ENCODE measurements at places on chromosomes 2 and 18. TPM values are rescaled to one million over a fixed set of nuclear protein-coding genes. Genes with fewer than 3 reads are reported as not detected.

Gene MARCHF4
- total RNA-seq: 42.8 TPM

Gene LRRC30
- not detected for total RNA-seq

Gene MZT2B
- total RNA-seq: 232 TPM

Gene IRS1
- 34.2 TPM for total RNA-seq

Gene CLHC1
- 17.5 TPM for total RNA-seq

Gene SMYD5
- total RNA-seq: 12.8 TPM

Gene EVX2
- not detected for total RNA-seq

Gene MEIS1
- 3.4 TPM for total RNA-seq

Gene SH3RF3
- total RNA-seq: 7.3 TPM

Gene PLGLB1
- 0.59 TPM for total RNA-seq

Gene FN1
- 17,010 TPM for total RNA-seq

Gene ZNF521
- total RNA-seq: 48.0 TPM

Gene C2orf81
- 2.1 TPM for total RNA-seq

Gene SLC5A7
- 0.05 TPM for total RNA-seq

Gene RNF152
- 73.9 TPM for total RNA-seq

Gene RTP5
- total RNA-seq: not detected

All from astrocyte (in vitro differentiated cells and primary cell).